ENCODE measurements at places on chromosomes 4 and X.

- no peak for DNase-seq
These were observed 10.9 kb downstream of the TBC1D19 start for GRCh38 chr4:26594778-26595177.

- no peak for DNase-seq
These were observed 16.5 kb downstream of the SPANXN3 start for GRCh38 chrX:143500751-143501150.

DNA sequence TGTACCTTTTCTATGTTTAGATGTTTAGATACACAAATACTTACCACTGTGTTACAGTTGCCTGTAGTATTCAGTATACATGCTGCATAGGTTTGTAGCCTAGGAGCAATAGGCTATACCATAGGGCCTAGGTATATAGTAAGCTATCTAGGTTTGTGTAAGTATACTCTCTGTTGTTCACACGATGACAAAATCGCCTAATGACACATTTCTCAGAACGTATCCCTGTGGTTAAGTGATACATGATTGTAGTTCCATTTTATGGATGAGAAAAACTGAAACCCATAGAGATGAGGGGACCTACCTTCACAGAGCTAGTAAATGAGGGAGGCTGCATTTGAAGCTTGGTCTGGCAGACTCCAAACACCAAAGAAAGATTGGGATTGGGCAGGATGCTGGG, 79.4 kb upstream of the EFNB1 start:
- DNase-seq: no peak

DNA sequence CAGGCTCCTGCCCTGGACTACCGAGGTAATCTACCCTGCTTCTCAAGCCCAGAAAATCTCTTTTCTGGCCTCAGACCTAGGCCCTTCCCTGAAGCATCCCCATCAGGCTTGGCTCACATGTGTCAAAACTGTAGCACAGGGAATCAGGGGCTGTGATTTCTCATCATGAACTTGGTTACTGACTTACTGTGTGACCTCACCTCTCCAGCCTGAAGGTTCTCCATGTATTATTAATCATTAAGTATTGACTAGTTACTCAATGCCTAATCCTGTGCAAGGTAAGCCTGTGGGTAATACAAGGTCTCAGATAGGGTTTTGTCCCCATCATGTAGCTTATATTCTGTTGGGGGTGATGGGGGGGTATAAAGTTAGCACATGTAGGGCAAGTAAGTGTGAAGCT, 6.8 kb downstream of the SRPX2 start:
- DNase-seq: no peak

Measured in stimulated activated CD4-positive, alpha-beta T cell treated with anti-CD3 and anti-CD28 coated beads, Interleukin-2, amount 100 ng/mL, for 24 hours (primary cell).